ENCODE measurements at places on chromosomes 2 and 18. TPM values are rescaled to one million over a fixed set of nuclear protein-coding genes. Genes with fewer than 3 reads are reported as not detected.

GRCh38 chr2:106126705-106127281 lies 67.3 kb downstream of the UXS1 start:
- peaks cover 71% of the 10 kb centered on the region for H3K36me3 ChIP-seq
- H3K4me1 ChIP-seq, result peaks cover 10% of the 10 kb centered on the region
- no peak overlapping the region for H3K4me3 ChIP-seq
- no peak overlapping the region for H3K27ac ChIP-seq

- no peak for DNase-seq
- H3K4me3 ChIP-seq, result no peak overlapping the region
- H3K27ac ChIP-seq, result no peak overlapping the region
These were observed 69.3 kb downstream of the ACTR2 start for GRCh38 chr2:65296971-65297370.

- peaks cover 24% of the 10 kb centered on the region for H3K36me3 ChIP-seq
- H3K27ac ChIP-seq, result no peak overlapping the region
- H3K27me3 ChIP-seq, result no peaks in the 10 kb centered on the region
- DNase-seq, result no peak
- no peak overlapping the region for H3K4me3 ChIP-seq
These were observed 22.5 kb downstream of the CASP10 start for GRCh38 chr2:201205515-201205849.

DNA sequence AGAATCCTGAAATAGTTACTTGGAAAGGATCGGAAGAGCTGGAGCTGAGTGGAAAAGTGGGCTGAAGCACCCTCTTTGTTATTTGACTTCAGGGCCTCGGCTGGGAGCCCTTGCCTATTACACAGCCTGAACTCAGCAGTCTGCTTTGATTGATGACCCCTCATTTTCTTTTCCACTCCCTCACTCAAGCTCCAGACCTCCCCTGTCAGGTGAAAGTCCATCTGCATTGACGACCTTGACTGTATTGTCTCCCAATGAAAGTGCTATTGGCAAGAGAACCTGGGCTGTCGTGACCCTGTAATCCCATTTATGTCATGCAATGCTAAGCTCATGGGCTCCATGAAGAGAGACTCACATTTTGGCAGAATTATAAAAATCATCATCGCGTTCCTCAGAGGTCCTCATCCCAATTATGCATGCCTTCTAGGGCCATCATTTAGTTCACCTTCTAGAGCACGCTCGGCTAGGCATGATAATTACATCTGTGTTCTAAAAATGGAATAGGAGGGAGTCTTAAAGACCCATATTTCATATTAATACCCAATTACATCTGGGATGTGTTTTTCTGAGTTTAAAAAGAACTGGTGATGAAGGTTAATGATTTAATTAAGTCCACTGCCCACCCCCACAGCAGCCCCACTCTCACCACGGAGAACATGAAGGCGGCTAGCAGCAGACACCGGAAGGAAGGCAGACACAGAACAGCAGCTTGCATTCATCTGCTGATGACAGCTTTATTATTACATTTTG lies 472.5 kb downstream of the PID1 start:
- H3K27ac ChIP-seq, result no peak overlapping the region
- H3K27me3 ChIP-seq, result no peaks in the 10 kb centered on the region
- H3K4me1 ChIP-seq, result no peaks in the 10 kb centered on the region
- H3K36me3 ChIP-seq, result no peaks in the 10 kb centered on the region

Gene SERPINB3
- total RNA-seq, result not detected

DNA sequence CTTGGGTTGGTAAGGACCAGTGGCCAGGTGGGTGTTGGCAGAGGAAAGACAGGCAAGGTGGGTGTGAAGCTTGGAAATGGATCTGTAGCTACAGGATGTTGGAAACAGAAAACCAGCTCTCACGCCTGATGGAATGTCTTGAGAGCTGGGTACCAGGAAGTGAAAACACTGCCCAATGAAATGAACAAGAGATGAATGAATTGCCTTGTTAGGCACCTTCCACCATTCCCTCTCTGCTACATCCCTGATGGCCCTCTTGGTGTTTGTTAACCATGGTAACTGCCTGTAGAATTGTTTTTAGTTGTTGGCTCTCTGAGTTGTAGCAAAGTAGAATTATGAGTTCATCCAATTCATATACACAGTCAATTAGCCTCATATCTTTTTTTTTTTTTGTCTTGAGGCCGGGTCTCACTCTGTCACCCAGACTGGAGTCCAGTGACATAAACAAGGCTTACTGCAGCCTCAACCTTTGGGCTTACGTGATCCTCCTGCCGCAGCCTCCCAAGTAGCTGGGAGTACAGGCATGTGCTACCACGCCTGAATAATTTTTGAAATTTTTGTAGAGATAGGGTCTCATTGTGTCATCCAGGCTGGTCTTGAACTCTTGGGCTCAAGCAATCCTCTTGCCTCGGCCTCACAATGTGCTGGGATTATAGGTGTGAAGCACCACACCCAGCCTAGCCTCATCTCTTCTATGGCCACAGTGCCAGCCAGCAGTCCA lies 9.5 kb downstream of the KCMF1 start:
- H3K27me3 ChIP-seq, result no peaks in the 10 kb centered on the region
- peak overlapping the region; percentile 14 for H3K27ac ChIP-seq
- DNase-seq, result no peak
- peaks cover 18% of the 10 kb centered on the region for H3K36me3 ChIP-seq
- peak overlapping the region; percentile 17 for H3K4me3 ChIP-seq
- H3K4me1 ChIP-seq, result peaks cover 54% of the 10 kb centered on the region

GRCh38 chr2:45014016-45014702 lies 4.9 kb upstream of the SIX2 start:
- peaks cover 61% of the 10 kb centered on the region for H3K27me3 ChIP-seq
- H3K4me3 ChIP-seq, result no peak overlapping the region

- H3K27me3 ChIP-seq, result peaks cover 12% of the 10 kb centered on the region
- no peak overlapping the region for H3K27ac ChIP-seq
- peaks cover 15% of the 10 kb centered on the region for H3K4me1 ChIP-seq
- H3K4me3 ChIP-seq, result no peak overlapping the region
These were observed 201.1 kb downstream of the VAPA start for GRCh38 chr18:10114717-10115463.

Gene TTC32
- total RNA-seq, result 22.8 TPM

GRCh38 chr2:143284087-143284675 lies 155.0 kb downstream of the ARHGAP15 start:
- H3K27me3 ChIP-seq, result no peaks in the 10 kb centered on the region
- no peak for DNase-seq
- no peak overlapping the region for H3K27ac ChIP-seq

GRCh38 chr18:13141209-13141608 lies 77.4 kb upstream of the LDLRAD4 start:
- no peak for DNase-seq
- no peak overlapping the region for H3K27ac ChIP-seq
- H3K4me1 ChIP-seq, result peaks cover 15% of the 10 kb centered on the region
- no peaks in the 10 kb centered on the region for H3K27me3 ChIP-seq
- H3K36me3 ChIP-seq, result peaks cover 11% of the 10 kb centered on the region

GRCh38 chr2:242013771-242014170 lies 144.2 kb downstream of the RTP5 start:
- H3K27ac ChIP-seq, result no peak overlapping the region
- H3K36me3 ChIP-seq, result no peaks in the 10 kb centered on the region
- H3K27me3 ChIP-seq, result no peaks in the 10 kb centered on the region
- DNase-seq, result no peak
- H3K4me3 ChIP-seq, result no peak overlapping the region
